Tibial nerve (tissue), 4 donors: ENCODE measurements at places on chromosomes 2 and 18.

- DNase-seq, result peak; percentile 27
Observed at GRCh38 chr18:4125224-4125623, 329.9 kb downstream of the DLGAP1 start.

GRCh38 chr2:224579411-224579810 lies 5.8 kb downstream of the CUL3 start:
- DNase-seq, result no peak

DNA sequence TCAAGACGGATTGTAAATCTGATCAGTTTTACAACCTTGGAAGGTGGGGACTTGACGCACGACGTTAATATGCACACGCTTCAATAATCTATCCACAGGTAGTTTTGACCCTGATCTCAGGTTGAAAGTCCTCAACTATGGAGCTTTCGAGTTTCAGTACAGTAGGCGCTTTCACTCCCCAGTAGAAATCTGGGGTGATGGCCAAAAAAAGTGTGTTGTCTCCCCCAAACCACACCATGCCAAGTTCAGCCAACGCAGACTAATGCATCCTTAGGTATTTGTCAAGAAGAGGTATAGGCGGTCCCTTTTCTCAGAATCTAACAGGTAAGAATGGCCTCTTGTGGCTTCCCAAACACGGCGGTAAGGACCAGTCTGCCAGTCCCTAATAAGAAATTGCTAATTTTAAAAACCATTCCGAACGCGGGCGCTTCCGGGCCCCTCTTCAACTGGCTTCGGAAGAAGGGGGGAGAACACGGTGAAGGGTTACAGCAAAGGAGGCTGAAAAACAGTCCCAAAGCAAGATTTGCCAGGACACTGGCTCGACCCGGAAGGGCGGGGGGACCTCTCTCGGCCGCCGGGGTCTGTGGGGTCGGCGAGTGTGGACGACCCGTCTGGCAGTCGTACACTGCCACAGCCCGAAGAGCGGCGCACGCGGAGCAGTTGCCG lies 659 bp downstream of the FAM210A start:
- no peak for DNase-seq

GRCh38 chr2:8469709-8470493 lies 212.0 kb upstream of the ID2 start:
- DNase-seq, result no peak

GRCh38 chr2:211900000-211900399 lies 638.6 kb downstream of the ERBB4 start:
- no peak for DNase-seq

DNA sequence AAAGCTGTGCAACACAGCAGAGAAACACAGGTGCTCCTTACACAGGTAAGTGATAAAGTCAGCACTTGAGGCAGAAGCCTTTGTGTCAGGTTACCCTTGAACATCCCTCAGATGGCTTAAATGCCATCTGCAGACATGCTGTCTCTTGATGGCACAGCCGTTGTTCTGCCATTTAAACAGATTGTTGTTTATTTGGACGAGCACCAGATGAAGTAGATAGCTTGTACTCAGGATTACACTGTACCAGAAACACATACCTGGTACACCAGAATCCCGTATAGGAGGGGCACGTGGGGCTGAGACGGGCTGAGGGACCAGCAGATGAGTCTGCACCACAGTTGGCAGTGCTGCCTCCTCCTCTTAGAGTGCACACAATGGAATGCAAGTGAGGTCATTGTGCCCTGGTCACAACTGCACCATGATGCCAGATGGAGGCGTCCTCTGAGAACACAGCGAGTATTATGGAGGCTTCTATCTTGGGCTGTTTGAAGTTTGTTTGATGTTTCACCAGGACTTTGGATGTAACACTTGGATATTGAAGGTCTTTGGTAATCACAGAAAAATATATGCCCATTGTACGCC lies 143.0 kb downstream of the TANC1 start:
- DNase-seq, result no peak

- no peak for DNase-seq
Observed at GRCh38 chr2:135773917-135774316, 32.3 kb downstream of the UBXN4 start.

- DNase-seq, result peak; percentile 54
Observed at GRCh38 chr18:48540251-48541025, 1.6 kb downstream of the CTIF start.

- no peak for DNase-seq
Observed at GRCh38 chr2:100983201-100983600, 18.9 kb upstream of the RPL31 start.

DNA sequence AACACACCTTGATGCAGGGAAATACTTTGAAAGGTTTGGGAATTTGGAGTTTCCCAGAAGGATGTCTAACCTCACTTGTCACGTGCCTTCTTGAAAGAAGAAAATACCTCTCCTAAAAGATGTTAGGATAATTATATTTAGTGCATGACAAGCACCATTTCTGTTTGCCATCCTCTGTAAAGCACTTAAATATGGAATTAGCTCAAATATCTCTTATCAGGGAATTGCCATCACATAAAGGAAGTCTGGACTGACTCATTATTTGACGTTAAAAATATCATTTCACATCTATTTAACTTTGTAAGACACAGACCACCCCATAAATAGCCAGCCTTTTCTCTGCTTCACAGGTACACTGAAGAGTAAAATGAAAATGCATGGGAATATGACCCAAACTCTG lies 140.1 kb downstream of the STK39 start:
- DNase-seq, result no peak

DNA sequence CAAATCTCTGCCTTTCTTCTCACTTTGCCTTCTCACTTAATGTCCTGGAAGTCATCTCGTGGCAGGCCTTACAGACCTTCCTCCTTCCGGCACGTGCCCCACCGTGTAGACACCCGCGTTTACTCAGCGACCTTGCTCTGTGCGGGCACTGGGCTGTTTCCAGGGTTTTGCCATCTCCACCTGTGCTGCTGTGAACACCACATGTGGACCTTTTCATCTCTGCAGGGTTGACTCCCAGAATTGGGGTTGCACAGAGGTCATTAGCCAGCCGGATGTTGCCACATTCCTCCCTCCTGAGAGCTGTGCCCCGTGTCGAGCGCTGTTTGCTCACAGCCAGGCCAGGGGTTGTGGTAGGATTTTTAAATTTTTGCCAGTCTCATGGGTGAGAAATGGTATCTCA lies 25.4 kb downstream of the KCNG2 start:
- DNase-seq, result no peak

- DNase-seq, result no peak
Observed at GRCh38 chr2:181683518-181684453, 3.5 kb upstream of the NEUROD1 start.

DNA sequence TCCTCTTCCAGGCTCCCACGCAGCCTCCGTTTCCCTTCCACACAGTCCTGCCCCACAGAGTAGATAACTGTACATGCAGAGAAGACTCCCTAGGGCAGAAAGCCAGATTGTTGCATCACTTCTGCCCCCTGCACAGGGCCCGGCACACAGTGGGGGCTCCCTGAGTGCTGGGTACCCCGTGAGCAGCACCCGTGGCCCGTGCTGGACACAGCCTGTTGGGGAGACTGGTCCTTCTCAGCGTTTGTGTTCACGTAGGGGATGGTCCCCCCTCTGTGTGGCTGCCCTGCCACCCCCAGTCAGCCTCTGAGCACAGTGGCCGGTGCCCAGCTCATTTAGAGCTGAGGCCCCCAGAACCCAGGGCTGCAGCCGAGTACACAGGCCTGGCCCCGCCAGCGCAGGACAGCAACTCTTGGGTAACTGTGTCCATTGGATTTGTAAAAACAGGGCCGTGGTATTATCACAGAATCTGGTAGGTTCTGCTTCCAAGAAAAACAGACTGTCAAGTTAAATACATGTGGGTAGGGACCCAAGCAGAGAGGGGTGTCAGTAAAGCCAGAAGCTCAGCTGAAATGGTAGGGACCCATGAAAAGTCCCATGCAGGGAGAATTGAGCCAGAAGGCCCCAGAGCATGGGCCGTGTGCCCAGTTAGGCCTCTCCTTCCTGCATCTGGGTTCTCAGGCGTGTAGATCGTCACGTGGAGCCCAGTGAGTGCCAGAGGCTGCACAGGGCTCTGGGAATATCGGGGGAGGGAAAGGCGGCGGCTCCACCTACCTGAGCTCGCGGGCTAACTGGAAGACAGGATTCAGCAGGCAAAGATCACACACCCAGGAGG lies 257.3 kb downstream of the ATAD2B start:
- peak; percentile 76 for DNase-seq

DNA sequence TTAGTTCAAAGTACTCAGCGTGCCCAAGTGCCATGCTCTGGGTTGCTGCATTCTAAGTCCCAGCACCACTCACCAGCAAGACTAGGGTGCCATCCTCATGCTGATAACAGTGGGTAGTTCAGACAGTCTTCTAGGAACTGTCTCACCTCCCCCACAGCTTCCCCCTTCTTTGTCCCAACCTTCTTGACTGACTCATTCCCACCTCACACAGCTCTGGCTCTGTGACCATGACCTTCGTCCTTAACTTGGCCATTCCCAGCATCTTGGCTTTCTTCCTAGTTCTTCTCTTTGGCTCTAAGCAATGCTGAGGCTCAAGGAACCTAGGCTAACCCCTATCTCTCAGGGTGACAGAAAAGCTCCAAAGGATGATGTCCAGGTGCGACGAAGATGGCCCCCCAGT lies 20.0 kb upstream of the CXCR4 start:
- no peak for DNase-seq

DNA sequence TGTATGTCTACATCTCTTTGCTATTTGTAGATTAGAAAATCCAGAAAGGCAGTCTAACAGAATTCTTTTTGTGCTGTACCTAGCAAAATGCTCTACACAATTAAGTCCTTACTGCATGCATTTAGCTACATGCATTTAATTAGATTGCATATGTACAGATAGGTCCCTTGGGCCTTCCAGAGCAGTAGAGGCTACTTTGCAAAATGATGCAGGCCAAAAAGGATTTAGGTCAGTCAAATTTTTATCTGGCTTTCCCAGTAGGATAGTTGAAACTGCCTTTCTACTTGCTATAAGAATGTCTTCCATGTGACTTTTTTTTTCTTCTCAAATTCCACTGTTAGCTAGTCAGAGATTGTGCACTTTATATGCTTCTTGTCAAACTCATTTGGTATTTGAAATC lies 19.3 kb downstream of the GALNT13 start:
- DNase-seq, result no peak

- DNase-seq, result no peak
Observed at GRCh38 chr2:231720987-231721966, 13.0 kb downstream of the PTMA start.

DNA sequence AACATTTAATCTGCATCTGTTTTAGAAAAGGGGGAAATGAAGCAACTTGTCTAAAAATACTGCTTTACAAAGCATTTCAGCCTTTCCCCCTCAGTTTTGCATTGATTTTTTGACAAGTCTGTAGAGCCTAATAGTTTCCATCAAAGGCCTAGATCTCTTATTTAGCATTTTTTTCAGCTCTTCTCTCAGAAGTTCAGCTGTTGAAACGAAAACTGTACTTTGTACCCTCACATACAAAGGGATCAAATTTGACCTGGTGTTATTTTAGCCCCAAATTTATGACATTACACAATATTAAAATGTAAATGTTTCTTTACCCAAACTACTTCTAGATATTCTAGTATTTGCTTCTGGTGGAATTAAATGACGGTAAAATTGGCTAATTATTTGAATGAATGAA lies 13.0 kb downstream of the YPEL5 start:
- DNase-seq, result no peak

DNA sequence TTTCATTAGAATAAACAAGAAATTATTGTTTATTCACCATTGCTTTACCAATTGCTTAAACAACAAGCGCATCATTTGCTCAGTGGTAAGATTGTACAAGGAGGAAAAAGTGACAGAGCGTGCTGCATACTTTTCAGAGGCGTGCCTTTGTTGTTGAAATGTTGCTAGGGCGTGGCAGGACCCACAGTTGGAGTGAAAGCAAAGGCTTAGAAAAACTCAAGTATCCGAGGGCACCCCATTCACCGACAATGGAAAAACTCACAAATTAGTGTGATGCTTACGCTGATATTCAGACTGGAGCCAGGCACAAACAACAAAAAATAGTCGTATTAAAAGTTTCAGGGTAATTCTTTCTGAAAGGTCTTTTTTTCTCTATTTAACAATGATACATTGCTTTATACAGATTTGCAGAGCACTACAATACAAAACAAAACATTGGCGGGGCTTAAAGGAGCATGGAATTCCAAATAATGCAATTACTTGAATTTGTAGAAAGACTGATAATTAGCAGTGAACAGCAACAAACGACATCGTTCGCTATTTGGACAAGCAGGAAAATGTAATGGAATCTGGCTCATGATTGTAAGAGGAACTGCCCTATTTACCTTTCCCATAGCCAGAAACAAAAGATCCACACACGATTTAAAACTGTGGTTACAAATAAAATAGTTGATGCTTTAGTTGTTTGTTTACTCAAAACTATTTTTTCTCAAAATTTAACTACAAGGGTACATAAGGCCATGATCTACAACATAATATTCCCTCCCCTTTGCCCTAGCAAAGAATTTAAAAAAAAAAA lies 37.8 kb upstream of the RTTN start:
- no peak for DNase-seq

GRCh38 chr2:74567881-74568280 lies 13.4 kb downstream of the DOK1 start:
- DNase-seq, result no peak

DNA sequence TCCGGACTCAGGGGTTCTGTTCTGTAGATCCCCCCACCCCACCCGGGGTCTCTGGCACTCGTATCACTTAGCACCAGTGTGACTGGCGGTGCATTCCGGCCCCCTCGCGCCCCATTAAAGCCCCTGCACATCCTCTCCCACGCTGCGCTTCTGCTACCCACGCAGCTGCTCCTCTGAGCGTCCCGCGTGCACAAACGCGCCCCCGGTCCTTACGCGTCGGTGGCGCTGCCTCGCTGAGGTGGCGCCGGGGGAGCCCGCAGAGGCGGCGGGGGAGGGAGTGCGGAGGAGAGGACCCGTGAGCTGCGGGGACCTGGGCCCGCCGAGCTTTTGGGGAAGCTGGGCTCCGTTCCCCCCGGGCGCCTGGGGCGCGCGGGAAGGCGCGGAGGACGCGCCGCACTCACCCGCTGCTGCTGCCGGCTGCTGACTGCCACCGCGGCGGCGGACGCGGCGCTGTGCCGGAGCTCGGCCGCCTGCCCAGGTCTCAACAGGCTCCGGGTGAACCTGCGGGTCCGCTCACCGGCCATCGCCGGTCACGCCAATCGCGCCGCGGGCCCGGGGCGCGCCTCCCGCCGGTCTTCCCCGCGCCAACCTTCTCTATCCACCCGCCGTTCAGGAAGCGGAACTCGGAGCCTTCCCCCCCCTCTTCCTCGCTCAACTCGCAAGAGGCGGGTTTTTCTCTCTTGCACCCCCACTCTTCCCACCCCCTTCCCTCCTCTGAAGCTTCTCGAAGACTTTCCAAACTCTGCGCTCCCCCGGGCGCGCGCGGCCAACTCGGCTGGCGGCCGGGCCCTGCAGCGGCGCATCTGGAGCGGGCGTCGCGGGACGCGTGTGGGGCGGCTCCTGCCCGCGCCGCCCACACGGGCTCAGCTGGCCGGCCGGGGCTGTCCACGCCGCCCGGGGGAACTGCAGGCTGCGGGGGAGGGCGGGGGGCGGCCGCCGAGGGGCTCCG lies at the start of gene DOCK10:
TSS of gene DOCK10 (minus strand) at position 618 of the 949 bp plus-strand sequence. CDS start at position 524, 94 bp downstream.
- no peak for DNase-seq

- no peak for DNase-seq
Observed at GRCh38 chr2:201837824-201838431, 31.6 kb downstream of the CDK15 start.

- DNase-seq, result no peak
Observed at GRCh38 chr2:144183727-144184126, 336.2 kb downstream of the ZEB2 start.

- DNase-seq, result no peak
Observed at GRCh38 chr2:174339561-174340399, 5.0 kb downstream of the SP9 start.
